ENCODE measurements at places on chromosomes 2 and 18.

- no peak for DNase-seq
These were observed 74.0 kb downstream of the SLC66A2 start for GRCh38 chr18:79877163-79878091.

GRCh38 chr2:26086155-26086637, 52.3 kb downstream of the RAB10 start:
- no peak for DNase-seq

- DNase-seq, result no peak
These were observed 10.0 kb upstream of the UPP2 start for GRCh38 chr2:158091647-158092046.

- no peak for DNase-seq
These were observed 34.1 kb downstream of the TFPI start for GRCh38 chr2:187520121-187520624.

- DNase-seq, result no peak
These were observed 114.8 kb upstream of the SERTAD2 start for GRCh38 chr2:64768491-64769005.

- DNase-seq, result no peak
These were observed 12.3 kb upstream of the ROCK2 start for GRCh38 chr2:11356764-11357163.

DNA sequence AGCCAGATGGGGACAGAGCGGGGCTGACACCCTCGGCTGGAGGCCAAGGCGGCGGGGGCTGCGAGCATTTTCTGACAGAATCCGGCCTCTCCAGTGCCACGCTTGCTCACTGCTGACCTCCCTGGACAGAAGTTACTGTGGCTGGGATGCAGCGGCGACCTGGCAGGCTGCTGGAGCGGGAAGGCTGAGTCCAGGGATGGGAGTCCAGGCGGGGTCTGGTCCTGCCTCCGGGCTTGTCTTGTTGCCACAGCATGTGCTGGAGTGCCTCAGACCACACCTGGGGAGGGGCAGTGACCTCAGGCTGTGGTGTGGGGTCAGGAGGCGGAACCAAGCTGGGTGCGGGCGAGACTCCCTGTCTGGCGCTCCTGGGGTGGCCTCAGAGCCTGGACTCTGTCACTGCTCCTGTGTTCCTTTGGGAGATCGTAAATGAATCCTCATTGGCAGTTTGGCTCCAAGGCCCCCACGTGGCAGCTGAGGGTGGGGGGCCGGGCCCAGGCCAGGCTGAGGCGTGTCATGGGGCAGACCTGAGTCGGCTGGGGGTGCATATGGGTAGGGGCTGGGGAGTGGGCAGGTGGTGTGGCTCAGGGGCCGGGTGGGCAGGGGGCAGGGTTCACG, 5.5 kb downstream of the BOK start:
- no peak for DNase-seq

DNA sequence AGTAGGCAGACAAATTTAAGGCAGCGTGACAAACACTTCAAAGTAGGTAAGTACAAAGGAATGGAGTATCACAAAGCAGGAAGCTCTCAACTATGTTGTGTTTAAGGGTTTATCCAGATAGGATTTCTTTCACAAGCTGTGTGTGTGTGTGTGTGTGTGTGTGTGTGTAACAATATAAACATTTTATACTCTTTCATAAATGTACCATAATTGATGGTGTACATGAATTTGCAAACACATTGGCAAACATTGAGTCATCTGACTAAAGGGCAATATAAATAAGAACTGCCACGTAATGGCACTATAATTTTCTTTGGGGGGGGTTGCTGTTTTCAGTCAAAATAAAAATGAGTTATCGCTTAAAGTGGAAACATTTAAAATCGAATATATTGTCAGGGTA, 1004.4 kb upstream of the DDX18 start:
- no peak for DNase-seq

DNA sequence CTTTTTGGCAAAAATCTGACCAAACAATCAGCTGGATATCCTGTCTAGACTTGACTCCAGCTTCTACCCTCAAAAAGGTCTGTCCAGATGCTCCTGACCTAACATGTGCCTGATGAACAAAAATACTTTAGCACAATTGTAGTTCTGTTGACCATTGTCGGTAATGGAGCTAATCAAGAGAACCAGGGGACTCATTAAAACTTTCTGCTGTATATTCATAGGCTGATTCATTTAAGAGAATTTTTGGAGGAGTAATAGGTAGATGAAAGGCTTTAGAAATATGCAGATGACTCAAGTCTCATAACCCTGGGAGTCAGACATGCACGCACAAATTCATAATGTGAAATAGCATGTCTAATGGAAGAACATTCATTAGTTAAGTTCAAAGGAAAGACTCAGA, 514.2 kb downstream of the TXNL1 start:
- DNase-seq, result no peak

- DNase-seq, result no peak
These were observed 16.3 kb downstream of the SLC3A1 start for GRCh38 chr2:44291281-44292248.

Data from activated effector memory CD4-positive, alpha-beta T cell treated with Interleukin-2 at 50 U/mL for 16 hours (primary cell).